ENCODE measurements at places on chromosomes 3 and 15.
A peak's percentile ranks its signal among the peaks of the same experiment; 100 is the strongest.

DNA sequence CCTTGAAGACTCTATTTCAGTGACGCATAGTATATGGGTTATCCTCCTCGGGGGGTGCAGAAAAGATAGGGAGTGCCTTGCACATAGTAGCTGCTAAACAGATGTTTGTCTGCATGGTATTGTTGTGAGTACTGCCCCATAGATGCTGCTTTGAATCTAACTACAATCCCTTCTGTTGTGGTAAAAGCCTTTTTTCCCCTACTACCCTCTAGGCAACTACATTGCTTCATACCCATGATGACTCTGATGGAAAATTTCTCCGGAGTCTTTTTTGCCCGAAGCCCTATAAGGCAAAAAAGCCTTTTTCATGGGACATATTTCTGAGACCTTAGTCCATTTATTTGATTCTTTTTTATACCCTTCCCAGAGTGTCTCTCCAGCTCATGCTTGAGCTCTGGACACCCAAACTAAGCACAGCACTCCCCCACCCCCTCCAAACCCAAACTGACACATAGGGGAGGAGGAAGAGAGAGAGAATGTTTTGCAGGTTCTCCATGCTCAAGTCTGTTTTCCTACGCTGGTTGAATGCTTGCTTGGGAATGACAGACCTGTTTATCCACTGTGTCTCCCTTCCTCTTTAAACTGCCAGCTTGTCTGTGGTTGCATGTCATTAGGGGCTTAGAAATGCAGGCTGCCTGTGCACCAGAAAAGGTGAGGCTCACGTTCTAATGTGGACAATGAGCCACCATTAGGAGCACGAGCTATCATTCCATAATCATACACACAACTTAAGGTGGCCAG, 52.9 kb downstream of the LRTM1 start:
- DNase-seq: no peak

DNA sequence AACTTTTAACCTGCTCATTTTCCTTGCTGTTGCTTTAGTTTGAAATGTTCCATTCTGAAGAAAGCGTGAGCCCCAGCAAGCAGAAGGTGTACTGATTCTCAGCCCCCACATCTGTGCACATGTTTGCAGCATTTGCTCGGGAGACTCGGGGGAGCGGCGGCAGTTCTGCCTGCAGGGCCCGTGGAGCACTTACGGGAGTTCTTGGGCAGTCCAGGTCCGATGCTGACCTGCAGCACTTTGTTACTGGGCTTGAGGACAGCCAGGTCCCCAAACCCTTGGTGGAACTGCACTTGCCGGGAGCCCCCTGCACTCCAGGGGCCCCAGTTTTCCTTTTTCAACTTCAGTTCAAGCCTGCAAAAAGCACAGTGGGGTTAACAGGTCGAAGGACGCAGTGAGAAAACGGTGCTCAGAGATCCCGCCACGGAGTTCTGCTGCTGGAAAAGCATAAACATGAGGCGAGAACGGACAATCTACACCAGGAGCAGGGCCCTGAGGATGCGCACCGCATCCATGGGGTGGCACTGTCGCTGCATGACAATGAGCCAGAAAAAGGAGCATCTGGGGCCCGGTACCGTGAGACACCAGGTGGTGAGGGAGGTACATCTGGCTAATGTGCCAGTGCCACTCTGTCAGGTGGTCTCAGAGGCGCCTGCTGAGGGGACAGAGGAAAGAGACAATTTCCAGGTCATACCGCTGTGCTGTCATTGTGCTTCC, 45.6 kb upstream of the LDHAL6B start:
- DNase-seq: no peak

DNA sequence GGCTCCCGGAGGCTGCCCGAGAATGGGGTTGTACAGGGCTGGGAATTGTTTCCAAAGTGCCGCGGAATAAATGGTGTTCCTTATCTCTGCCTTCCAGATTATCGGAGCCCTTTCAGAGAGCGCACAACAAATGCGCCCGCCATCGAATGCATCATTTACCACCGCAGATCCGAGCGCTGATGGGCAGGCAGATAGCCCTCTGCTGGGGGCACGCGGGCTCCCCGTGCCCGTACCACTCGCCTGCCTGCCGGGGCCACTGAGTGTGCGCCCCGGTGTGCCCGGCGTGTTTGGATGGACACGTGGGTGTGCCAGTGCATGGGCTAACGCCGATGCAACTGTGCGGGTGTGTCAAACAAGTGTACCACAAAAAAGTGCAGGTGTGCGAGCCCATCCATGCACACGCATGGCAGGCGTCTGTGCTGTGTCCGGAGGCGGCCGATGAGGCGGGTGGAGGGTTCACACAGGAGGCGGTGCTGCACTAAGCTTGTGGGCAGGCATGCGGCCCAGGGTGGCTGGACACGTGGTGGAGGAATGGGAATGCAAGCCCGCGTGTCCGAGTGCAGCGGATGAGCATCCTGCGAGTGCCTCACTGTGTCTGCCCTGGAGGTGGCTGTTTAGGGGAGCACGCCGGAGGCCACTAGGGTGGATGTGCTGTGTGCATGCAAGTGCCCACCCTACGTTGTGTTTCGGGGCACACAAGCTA, 3.8 kb upstream of the GATA2 start:
- no peak for DNase-seq

- DNase-seq: no peak
Observed at GRCh38 chr15:58038426-58039078, 27.0 kb downstream of the ALDH1A2 start.

GRCh38 chr3:184815046-184815930, 3.3 kb downstream of the VPS8 start:
- DNase-seq: no peak

GRCh38 chr3:33233884-33234283, 15.3 kb upstream of the SUSD5 start:
- no peak for DNase-seq

- DNase-seq: no peak
Observed at GRCh38 chr3:123258811-123259420, 57.2 kb downstream of the SEC22A start.

GRCh38 chr3:122502139-122502538, 12.6 kb downstream of the KPNA1 start:
- DNase-seq: no peak

DNA sequence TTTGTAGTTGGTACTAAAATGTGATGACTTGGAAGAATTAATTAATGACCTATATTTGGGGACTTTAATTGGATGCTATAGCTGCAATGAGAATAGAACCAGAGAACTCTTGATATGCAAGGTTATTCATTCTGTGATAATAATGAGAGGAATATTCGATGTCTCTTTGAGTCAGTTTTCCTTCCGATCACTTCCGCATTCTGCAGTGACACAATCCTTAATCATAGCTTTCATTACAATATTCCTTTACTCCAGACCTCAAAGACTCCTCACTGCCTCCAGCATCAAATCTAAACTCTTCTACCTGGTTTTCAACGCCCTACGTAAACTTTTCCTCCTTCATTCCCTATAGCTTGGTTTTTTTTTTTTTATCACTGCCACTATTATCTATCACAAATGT, 21.6 kb downstream of the B3GNT5 start:
- no peak for DNase-seq

GRCh38 chr3:159257954-159258353, 456.1 kb downstream of the MFSD1 start:
- no peak for DNase-seq

GRCh38 chr3:126450744-126451143, 24.9 kb downstream of the ZXDC start:
- no peak for DNase-seq

- DNase-seq: no peak
Observed at GRCh38 chr15:52551762-52552161, 17.1 kb downstream of the ARPP19 start.

- DNase-seq: peak; percentile 16
Observed at GRCh38 chr3:107985496-107985895, 105.3 kb downstream of the CD47 start.

- DNase-seq: no peak
Observed at GRCh38 chr15:88841236-88841635, 38.0 kb downstream of the ACAN start.

DNA sequence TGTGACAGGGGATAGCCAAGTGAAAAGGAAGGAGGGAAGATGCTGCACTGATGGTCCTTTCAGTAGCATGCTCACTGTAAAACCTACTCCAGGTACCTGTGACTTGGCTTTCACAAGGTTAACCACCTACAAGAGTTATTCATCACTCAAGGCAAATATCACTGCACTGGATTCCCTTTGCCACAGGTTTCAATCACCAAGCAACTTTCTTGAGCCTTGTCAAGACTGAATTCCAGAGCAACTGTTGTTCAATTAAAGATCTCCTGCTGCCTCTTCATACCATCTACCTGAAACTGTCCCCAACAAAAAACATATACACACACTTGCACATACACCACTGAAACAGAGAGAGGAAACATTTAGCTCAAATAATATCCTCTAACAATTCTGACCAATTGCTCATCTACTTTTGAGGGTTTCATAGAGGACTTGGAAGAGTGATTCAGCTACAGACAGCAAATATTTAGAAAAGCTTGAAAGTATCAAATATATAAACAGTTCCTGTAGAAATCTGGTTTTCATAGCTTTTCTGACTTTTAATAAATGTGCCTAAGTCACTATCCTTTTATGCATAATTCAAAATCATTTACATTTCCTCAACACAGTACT, 6.5 kb downstream of the IGF2BP2 start:
- DNase-seq: no peak

DNA sequence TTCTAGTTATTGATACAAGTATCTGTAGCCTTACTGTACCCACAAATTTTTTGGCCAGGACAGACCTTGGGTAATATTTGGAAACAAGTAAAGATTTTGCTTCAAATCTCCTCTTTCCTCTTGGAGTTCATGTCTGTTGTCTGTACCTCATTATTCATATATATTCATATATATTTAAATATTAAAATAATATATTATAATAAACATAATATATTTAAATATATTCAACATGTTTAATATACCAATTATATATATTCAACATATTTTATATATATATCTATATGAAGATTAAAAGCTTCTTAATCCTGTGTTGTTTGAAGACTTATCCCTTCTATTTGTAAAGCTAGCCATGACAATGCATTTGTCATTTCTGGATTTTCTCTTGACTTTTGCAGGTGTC, 38.1 kb downstream of the ZIC1 start:
- DNase-seq: no peak

- peak; percentile 86 for DNase-seq
Observed at GRCh38 chr3:129893581-129894070, at the start of gene TMCC1. Gene TMCC1, minus strand, starts transcription at chr3:129893711.

DNA sequence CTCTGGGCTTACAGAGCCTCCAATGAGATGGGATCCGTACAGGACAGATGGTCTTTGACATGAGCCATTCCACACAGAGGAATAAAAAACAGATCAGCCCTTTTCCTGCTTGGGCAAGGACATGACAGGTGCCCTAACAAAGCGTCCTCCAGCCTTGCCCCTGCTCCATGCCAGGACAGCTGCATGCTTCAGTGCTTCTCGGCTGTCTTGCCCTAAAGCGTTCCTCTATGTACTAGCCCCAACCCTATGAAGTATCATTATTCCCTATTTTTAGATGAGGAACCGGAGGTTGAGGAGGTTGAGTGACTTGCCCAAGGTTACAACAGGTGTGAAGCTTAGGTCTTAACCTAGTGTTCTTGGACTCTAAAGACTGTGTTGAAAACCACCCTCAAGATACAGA, 10.5 kb downstream of the POMGNT2 start:
- no peak for DNase-seq

All from GM12891 (cell line).